Thyroid gland (tissue), 4 donors: ENCODE measurements at places on chromosomes 2 and 18.

DNA sequence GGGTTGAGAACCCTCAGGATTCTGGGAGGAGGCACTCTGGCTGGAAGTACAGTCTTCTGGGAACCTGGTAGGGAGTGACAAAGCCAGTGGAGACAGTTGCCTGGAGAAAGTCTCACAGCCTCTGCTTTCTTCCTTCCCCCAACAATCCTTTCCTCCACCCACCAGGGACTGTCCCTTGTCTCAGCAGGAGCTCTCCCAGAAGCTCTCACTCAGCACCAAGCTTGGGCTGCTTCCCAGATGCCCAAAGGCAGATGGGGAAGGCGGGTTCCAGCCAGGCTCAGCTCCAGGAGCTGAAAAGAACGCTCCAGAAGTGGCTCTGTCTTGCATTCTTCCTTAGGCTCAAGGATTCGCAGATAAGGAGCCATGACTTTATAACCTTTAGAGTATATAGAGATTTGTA is 7.6 kb upstream of the NAGK start:
- no peak for DNase-seq

DNA sequence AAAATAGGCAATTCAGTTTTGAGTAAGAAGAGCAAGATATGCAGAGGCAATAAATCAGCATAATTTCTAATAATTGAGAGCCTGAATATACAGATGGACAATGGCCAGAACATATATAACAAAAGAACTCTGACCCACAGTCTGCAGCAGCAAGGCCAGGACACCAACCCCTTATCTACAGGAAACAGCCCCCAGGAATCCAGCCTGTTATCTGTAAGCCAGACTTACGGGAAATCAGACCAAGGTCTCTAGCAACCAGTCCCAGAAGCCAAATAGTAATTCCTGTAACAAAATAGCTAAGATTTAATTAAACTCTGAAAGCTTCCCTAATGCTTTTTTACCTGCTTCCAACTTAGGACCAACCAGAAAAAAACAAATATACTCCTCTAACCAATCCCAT is 434.5 kb upstream of the GYPC start:
- DNase-seq = no peak

- no peak for DNase-seq
These were observed 1.4 kb upstream of the XRCC5 start for GRCh38 chr2:216107760-216108159.

- DNase-seq = no peak
These were observed 9.4 kb downstream of the C2orf42 start for GRCh38 chr2:70181363-70181956.

DNA sequence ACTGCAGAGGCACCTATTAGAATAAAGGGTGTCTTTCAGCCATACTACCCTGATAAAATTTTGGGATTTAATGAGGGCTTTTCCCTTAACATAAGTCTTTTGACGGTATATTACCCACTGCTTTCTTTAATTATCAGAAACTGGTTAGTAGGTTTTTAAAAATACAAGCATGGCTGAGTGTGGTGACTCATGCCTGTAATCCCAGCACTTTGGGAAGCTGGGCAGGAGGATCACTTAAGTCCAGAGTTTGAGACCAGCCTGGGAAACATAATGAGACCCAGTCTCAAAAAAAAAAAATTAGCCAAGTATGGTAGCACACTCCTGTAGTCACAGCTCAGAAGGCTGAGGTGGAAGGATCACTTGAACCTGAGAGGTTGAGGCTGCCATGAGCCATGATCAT is 16.1 kb downstream of the CPSF3 start:
- DNase-seq = no peak

GRCh38 chr2:151083856-151084795 is 177.5 kb downstream of the RBM43 start:
- DNase-seq = no peak
